Fibroblast of skin of back (primary cell): ENCODE measurements at places on chromosomes 5 and 9.

DNA sequence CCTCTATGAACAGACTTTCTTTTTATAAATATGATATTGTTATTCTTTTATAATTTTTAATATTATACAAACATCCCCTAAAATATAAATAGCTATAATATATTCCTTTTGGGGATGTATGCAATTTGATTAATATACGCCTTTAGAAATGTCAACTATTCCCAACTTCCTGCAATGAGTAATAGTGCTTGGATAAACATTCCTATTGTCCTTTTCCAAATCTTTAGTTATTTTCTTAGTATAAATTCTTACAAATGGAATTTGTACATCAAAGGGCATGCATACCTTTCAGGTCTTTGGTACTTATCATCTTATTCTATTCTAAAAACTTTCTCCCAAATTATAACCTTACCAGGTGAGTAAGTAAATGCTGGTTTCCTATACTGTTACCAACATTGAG is 6.2 kb downstream of the NLN start:
- peak; percentile 62 for DNase-seq

- no peak for DNase-seq
These were observed 841 bp downstream of the CYSRT1 start for GRCh38 chr9:137225699-137226331.

GRCh38 chr5:38165435-38165834 is 92.9 kb upstream of the EGFLAM start:
- no peak for DNase-seq

GRCh38 chr5:2006193-2006970 is 123.7 kb upstream of the IRX4 start:
- DNase-seq, result no peak

DNA sequence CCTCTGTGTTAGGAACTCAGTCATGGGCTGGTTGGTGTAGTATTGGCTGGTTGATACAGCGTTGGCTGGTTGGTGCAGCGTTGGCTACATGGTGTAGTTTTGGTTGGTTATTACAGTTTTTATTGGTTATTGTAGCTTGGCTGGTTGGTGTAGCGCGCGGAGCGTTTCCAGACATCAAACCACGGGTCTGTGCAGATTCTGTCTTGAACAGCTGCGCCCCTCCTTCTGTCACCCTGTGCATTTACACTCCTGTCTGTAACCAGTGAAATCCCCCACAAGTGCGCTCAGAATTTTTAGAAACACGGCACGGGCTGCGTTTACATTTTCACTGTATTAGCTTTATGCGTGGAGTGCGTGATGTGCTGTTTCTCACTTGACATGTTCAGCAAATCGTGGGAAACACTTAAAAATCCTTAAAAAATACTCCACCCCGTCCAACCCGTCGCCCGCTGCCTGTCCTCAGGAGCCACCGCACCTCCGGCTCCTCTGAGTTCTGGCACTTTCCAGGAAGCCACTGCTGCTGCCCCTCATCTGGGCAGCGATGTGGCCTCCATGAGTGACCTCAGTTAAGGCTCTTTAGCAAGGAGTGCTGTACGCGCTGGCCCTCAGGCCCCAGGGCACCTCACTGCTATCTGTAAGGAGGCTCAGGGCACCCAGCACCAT is 20.8 kb downstream of the NKD2 start:
- DNase-seq, result no peak

DNA sequence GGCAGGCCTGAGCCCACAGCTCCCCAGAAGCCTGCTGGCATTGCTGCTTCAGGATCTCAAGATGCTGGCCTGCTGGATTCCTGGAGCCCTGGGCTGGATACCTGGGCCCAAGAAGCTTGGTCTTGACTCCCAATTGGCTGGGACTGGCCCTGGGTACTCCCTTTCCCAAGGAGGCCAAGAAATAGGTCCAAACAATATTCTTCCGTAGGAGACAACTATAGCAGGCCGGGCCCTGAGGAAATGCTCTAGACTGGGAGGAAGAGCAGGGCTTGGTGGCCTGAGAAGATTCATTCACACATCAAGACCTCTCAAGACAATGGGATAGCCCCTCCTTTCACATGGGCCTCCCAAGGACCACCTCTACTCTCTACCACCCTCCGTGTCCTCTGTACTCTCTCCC is 7.9 kb downstream of the CSF2 start:
- no peak for DNase-seq

GRCh38 chr9:115591584-115591984 is 473.6 kb upstream of the TNC start:
- peak; percentile 99 for DNase-seq

DNA sequence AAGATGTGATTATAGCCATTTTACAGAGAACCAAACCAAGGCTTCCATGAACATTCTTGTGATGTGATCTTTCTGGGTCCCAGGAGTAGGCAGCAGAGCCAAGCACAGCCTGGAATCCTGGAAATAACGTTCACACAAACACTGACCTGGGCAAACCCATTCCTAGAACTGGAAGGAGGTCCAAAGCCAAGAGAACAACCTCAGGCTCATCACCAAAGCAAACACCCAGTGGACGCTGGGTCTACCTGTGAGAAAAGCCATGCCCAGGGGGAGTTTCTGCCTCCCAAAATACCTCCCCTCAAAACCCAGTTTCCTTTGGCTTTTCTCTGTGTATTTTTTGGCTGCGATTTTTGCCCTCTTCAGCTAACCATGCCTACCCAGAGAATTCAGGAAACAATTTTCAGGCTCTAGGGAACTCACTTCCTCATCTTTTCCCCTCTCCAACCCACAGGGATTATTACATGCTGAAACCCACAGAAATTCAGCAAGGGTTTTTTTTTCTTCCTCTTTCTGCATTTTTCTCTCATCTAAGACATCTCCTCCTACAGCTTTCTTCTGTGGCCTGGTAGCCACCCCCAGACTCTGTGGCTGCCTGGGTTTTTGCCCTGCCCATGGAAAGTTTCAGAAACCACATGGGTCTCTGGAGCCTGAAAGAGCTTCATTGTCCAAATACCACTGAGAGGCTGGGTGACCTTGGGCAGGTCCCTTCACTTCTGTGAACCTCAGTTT is 75.0 kb downstream of the TNC start:
- peak; percentile 59 for DNase-seq

GRCh38 chr9:81718244-81718643 is 28.9 kb upstream of the TLE1 start:
- DNase-seq, result no peak

DNA sequence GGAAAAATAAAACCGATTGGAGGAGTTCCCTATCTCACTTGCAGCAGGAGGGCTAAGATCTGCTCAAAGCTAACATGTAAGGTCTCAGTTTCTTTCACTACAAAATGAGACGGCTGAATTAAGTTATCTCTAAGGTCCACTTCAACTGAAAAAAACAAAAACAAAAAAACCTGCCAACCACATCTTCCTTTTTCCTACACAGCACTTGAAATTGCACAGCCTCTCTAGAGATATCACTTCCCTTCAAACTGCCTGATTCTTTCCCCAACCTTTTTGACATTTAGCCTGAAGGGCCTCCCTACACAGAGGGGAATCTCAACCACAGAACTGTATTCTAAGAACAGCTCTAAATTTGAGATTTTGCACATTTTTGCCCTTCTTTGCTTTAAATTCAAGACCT is 227.9 kb upstream of the TARS1 start:
- DNase-seq, result no peak

DNA sequence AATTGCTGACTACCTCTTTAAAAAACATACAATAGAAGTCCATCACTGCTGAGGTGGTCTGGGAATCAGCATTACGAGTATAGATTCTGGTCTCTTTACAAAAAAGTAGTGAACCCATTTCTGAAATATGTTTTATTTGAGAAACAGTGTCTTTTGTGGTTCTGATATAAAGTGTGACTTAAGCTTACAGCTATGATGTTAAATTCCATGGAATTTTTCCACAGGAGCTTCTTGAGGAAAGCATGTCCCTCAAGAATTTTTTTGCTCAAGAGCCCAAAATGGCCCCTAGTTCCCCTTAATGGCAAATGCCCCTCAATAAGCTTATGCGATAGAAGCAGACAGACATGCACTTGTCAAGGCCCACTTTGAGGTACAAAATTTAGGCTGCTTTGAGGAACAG is 265.7 kb downstream of the FAM170A start:
- peak; percentile 62 for DNase-seq

DNA sequence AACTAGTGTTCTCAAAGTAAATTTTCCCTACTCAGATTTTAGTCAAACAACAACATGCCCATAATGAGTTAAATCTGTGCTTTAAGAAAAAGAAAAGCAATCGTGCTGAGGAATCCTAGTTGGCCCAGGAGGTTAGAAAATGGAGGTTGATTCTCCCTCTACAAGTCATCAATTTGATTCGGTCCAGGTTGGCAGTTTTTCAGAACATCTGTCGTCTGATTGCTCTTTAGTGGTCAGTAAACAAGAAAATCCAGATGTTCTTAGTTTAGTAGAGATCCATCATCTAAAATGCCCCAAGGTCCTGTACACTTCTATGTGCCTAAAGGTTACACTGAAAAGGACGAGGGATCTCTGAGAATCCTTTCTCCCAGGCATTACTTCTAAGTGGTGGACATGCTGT is 659.2 kb downstream of the MTRR start:
- no peak for DNase-seq

DNA sequence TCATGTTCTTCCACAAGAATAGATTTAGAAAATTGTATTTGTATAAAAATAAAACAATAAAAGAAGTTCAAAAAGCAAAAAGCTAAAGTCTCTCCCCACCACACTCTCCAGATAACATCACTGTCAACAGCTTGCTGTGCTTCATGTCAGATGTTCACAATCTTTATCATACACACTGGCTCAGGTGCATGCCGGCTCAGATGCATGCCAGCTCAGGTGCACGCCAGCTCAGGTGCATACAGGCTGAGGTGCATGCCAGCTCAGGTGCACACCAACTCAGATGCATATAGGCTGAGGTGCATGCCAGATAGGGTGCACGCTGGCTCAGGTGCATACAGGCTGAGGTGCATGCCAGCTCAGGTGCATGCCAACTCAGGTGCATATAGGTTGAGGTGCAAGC is 26.5 kb downstream of the SEMA4D start:
- DNase-seq, result no peak

DNA sequence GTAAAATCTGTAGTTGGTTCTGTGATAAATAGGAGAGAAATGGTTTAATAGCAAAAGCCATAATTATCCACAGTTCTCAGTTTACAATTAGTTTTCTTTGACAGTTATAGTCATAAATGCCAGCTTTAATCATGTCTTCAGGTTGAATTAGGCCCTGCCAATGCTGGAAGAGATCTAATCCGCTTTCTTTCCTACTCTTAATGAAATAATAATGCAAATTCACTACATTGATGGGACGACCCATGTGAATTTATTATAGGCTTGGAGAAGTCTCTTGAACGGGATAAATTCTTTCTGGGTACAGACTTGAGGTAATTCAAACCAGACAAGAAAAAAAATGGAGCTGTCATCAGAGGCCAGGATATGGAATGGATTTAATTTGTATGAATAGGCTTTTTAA is 950.4 kb downstream of the EFNA5 start:
- DNase-seq, result no peak

GRCh38 chr5:83343299-83343698 is 128.2 kb upstream of the VCAN start:
- DNase-seq, result no peak

DNA sequence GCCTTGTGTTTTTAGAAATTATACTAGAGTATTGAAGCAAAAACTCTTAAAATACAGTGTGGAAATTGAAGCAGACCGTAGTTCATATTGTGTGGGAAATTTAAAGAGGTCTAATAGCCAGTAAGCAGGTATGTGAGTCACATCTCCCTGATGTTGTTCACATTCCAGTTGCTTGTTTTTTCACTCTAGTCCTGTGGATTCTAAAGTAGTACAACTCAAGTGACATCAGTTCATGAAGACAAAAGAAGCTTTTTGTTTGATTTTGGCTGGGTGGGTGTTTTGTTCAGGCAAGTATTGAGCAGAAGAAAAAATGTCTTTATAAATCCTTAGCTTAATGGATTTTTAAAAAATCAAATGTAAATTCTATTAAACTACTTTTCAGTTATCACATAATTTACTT is 216.2 kb downstream of the MAN2A1 start:
- DNase-seq, result no peak

- no peak for DNase-seq
These were observed 15.6 kb downstream of the PTGS1 start for GRCh38 chr9:122386311-122386872.

- peak; percentile 44 for DNase-seq
These were observed 20.3 kb downstream of the CAMSAP1 start for GRCh38 chr9:135887021-135887507.

GRCh38 chr9:120306561-120306960 is 273.4 kb downstream of the CDK5RAP2 start:
- DNase-seq, result no peak

DNA sequence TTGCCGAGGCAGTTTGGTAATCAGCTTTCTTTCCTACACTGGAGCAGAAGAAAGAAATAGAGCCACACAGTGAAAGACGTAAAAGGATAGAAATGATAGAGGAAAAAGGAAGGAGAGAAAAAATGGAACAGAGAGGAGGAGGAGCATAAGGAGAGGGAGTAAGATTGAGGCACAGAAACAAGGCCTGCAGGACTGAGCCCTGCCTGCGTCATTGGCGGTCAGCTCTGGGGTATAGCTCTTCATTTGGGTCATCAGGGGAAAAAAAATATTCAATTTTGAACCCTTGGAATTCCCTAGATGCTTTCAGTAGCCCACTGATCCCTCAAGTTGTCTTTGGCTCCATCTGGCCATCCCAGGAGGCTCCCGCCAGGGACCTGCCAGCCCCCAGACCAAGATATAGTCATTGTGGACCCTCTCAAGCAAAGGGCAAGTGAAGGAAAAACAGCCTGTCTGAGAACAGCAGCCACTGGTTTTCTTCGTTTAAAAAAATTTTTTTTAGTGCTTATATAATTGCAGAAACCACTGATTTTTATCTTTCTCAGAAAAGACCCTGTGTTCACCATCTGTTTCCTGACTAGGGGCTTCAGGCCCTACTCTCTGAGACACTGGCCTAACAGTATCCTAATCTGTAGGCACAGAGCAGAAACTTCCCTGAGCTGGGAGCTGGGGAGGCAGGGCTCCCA is 31.3 kb upstream of the MATR3 start:
- no peak for DNase-seq

- no peak for DNase-seq
These were observed 257.9 kb upstream of the IRX4 start for GRCh38 chr5:2140501-2141175.

- DNase-seq, result no peak
These were observed 94.3 kb upstream of the OTULINL start for GRCh38 chr5:14486996-14487896.

GRCh38 chr5:132250547-132250946 is 6.9 kb upstream of the PDLIM4 start:
- DNase-seq, result no peak

- no peak for DNase-seq
These were observed 303.7 kb downstream of the KCNN2 start for GRCh38 chr5:114665551-114665950.
